ENCODE measurements at places on chromosomes 2 and 18.

DNA sequence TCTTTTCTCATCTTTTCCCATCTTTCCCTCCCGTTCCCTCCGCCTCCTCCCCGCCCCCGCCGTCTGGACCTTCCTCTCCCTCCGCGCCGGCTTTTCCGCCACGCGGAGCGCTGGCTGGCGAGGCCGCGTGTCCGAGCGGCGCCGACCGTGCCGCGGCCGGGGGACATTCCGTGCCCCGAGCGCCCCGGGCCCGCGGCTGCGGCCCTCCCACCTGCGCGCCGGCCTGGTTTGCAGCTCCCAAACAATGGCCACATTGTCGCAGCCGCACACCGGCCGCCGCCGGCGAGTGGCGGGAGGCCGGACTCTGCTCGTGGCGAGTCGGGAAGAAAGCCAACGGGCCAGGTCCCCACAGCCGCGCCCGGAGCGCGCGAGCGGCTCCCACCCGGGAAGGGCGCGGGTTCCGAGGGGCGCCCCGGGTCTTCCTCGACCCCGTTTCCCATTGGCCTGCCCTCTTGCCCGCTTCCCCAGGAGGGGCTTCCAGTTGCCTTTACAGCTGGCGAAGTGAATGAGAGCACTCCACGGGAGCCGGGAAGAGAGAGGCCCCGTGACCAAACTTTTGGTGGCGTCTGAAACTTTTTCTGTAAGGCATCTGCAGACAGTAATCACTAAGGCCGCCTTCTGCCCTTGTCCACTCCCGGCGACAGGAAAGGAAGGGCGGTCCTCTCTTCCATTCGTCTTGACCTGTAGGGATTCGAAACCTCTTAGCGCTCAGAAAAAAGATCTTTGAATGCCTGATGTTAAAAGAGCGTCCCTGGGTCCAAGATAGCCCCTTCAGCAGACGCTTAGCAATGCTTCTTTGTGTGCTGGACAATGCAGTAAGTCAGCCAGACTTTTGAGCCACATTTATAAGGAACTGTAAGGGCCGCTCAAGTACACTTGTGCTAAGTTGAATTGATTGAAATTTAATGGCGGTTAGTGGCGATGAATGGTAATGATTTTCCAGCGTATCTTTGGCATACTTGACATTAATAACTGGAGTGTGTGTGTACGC, 6.2 kb downstream of the GLI2 start:
- no peak for DNase-seq

DNA sequence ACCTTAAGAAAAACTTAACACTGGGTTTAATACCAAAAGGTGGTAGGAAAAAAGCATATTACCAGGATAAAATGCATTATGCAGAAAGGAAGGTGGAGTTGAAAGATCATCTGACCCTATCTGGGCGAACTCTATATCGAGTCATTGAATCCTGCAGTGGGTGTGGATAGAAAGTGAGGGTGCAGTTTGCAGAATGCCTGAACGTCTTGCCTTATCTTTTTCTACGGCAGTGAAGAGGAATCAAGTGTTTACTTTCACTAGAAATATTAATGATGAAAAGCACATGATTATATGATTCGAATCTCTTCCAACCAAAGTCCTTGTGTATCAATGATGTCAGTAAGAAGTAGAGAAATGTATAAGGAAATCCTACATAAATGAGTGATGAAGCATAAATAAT, 4.3 kb upstream of the CAVIN2 start:
- DNase-seq, result no peak

GRCh38 chr2:7672685-7673071, 755.5 kb downstream of the RNF144A start:
- no peak for DNase-seq

DNA sequence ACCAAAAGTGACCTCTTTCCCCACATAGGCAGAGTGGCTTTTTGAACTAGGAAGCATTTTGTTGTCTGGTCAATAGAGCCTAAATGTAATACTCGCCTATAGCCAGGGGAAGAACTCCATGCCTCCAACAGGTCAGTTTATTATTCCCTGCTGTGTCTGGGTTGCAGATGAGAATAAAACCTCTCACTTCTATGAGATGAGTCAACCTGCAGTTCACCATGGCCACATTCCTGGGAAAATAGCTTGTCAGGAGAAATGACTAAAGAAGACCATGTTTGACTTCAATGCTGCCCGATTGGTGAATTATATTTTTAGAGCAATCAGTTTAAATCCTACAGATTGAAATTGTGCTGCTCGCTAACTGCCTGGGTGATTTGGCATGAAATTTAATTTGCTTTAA, 46.7 kb upstream of the LRRTM1 start:
- DNase-seq, result no peak

DNA sequence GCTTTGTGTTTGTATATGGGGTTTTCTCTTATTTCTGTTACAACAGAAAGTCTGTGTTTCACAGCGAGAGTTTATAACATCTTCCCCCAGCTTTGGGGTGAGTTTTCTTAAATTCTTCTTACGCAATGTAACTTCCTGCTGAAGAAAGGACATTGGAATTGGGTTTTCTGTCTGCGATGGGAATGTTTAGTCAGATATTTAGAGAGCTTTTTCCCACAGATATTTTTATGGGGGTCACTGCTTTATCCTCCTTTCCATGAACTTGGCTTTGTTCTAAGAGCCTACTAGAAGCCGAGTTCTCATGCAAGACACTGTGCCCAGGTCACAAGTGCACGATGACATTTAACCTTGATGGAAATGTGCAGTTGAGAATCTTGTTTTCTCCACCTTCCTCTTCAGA, 22.1 kb downstream of the B3GNT2 start:
- DNase-seq, result no peak

GRCh38 chr2:15116830-15117229, 444.3 kb downstream of the NBAS start:
- DNase-seq, result no peak
